ENCODE measurements at places on chromosomes 13 and 19. TPM values are rescaled to one million over a fixed set of nuclear protein-coding genes. Genes with fewer than 3 reads are reported as not detected.

CEACAM16 gene
- total RNA-seq: not detected

IFNL1 gene
- total RNA-seq: not detected

LIG1 gene
- total RNA-seq: 89.0 TPM

NACC1 gene
- total RNA-seq: 104 TPM

KLF5 gene
- 27.1 TPM for total RNA-seq

ZNF813 gene
- 1.8 TPM for total RNA-seq

PET100 gene
- 62.6 TPM for total RNA-seq

LILRB3 gene
- not detected for total RNA-seq

GIPC3 gene
- not detected for total RNA-seq

ZNF135 gene
- total RNA-seq: 0.34 TPM

TNFSF9 gene
- 12.5 TPM for total RNA-seq

MYCBP2 gene
- 49.9 TPM for total RNA-seq

ZNF581 gene
- 28.6 TPM for total RNA-seq

SCEL gene
- total RNA-seq: 0.64 TPM

NFIC gene
- total RNA-seq: 39.6 TPM

DIAPH3 gene
- total RNA-seq: 8.9 TPM

KCTD4 gene
- not detected for total RNA-seq

THSD1 gene
- 1.4 TPM for total RNA-seq

LGALS14 gene
- total RNA-seq: not detected

HCN2 gene
- total RNA-seq: 0.45 TPM

SH2D3A gene
- 2.3 TPM for total RNA-seq

CPAMD8 gene
- total RNA-seq: 0.64 TPM

CABP5 gene
- total RNA-seq: not detected

KIR2DL4 gene
- total RNA-seq: not detected

RBM26 gene
- total RNA-seq: 33.2 TPM

MUC16 gene
- total RNA-seq: not detected

SIGLEC14 gene
- total RNA-seq: not detected

ICAM5 gene
- 20.3 TPM for total RNA-seq

ZNF497 gene
- total RNA-seq: 2.1 TPM

IL17D gene
- 1.4 TPM for total RNA-seq

SHISA7 gene
- 0.03 TPM for total RNA-seq

DIS3 gene
- total RNA-seq: 60.1 TPM

PRX gene
- 1.2 TPM for total RNA-seq

IZUMO2 gene
- total RNA-seq: not detected

AP1M1 gene
- 129 TPM for total RNA-seq

ZNF256 gene
- 5.4 TPM for total RNA-seq

TEX26 gene
- not detected for total RNA-seq

PSPN gene
- 1.2 TPM for total RNA-seq

OR7A5 gene
- not detected for total RNA-seq

ZNF724 gene
- 23.0 TPM for total RNA-seq

ARRDC5 gene
- not detected for total RNA-seq

THSD8 gene
- total RNA-seq: not detected

ZNF582 gene
- total RNA-seq: 1.7 TPM

ZNF154 gene
- total RNA-seq: not detected

CYP2F1 gene
- not detected for total RNA-seq

KISS1R gene
- not detected for total RNA-seq

RETN gene
- total RNA-seq: not detected

IFT88 gene
- total RNA-seq: 12.9 TPM

DMKN gene
- total RNA-seq: 16.5 TPM

PRRG2 gene
- total RNA-seq: 0.74 TPM

ATP8B3 gene
- total RNA-seq: 1.5 TPM

CEACAM6 gene
- not detected for total RNA-seq

XPO4 gene
- total RNA-seq: 16.2 TPM

FUT3 gene
- not detected for total RNA-seq

ZNF808 gene
- total RNA-seq: 10.9 TPM

C2CD4C gene
- total RNA-seq: 0.98 TPM

ADM5 gene
- total RNA-seq: 11.6 TPM

MYADM gene
- 31.3 TPM for total RNA-seq

Data from A375 (cell line).